Forelimb muscle (tissue), 1 donor: ENCODE measurements at places on chromosomes 13 and 19. TPM values are rescaled to one million over a fixed set of nuclear protein-coding genes. Genes with fewer than 3 reads are reported as not detected.
A peak's percentile ranks its signal among the peaks of the same experiment; 100 is the strongest.

C19orf33 gene
- not detected for polyA plus RNA-seq

BLVRB gene
- polyA plus RNA-seq = 32.2 TPM

PRSS57 gene
- 0.44 TPM for polyA plus RNA-seq

CRTC1 gene
- 15.2 TPM for polyA plus RNA-seq

HIPK4 gene
- 2.5 TPM for polyA plus RNA-seq

COL4A2 gene
- polyA plus RNA-seq = 443 TPM

BCL2L12 gene
- polyA plus RNA-seq = 28.4 TPM

PTPRH gene
- polyA plus RNA-seq = 0.11 TPM

NAT14 gene
- 27.0 TPM for polyA plus RNA-seq

ZNF578 gene
- polyA plus RNA-seq = 2.4 TPM

PRR36 gene
- polyA plus RNA-seq = 0.27 TPM

CEACAM19 gene
- 8.0 TPM for polyA plus RNA-seq

NCLN gene
- 26.0 TPM for polyA plus RNA-seq

STARD13 gene
- polyA plus RNA-seq = 21.4 TPM

GRCh38 chr13:94947392-94947791, 235.0 kb upstream of the SOX21 start:
- DNase-seq = no peak

DNA sequence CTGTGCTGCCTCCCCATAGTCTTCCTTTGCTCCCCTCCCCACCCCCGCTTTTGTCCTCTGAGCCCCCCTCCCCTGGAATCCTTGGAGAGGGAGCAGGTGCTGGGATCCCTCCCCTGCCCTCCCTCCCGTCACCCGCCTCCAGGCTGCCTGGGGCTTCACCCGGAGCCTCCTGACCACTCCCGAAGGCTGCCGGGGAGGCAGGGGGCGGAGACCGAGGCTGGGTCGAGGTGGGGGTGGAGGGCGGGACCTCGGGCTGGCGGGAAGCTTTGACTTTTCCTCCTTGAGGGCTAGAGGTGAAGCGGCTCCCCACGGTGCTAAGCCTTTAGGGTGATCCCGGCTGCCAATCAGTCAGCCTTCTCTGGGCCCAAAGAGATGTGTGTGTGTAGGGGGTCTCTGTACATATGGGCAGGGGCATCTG, 1.5 kb downstream of the KMT5C start:
- no peak for DNase-seq

- no peak for DNase-seq
Measured at GRCh38 chr13:79084802-79085424, 321.1 kb downstream of the RBM26 start.

- DNase-seq = peak; percentile 72
Measured at GRCh38 chr13:76677043-76677442, 209.2 kb downstream of the KCTD12 start.

GRCh38 chr19:6070207-6070681, 40.1 kb downstream of the RFX2 start:
- DNase-seq = no peak

DNA sequence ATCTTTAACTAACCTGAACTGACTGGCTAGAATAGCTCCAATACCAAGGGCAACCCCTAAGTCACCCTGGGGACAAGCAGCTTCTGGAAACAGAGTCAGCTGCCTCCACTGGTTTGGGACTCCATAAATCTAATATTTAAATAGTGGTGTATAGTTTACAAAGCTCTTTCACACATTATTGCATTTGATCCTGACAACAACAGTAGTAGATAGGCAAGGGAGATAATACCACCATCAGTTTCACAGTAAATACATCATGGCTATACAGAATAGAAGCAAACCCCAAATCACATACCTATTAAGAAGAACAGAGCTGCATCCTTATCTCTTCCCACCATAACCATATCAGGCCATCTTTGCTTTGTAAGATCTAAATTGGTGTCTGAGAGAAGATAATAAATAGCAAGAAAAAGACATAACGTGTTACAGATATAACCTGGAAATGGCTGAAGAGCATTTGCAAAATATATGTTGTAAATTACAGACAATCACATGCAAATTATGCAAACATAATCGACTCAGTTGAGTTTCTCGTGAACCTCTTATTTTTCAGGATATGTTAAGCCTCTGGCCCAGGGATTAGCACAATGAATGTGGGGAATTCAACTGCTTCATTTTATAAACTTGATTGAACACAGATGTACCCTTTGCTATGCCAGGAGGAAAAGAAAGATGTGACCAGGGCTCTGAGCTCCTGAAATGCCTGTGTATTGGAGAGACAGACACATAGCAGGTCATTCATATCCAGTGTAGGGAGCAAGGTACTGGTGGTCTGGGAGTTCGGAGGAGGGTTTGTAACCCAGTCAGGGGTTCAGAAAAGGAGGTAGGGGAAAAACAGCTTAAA, 142.5 kb downstream of the SLC7A1 start:
- no peak for DNase-seq

DNA sequence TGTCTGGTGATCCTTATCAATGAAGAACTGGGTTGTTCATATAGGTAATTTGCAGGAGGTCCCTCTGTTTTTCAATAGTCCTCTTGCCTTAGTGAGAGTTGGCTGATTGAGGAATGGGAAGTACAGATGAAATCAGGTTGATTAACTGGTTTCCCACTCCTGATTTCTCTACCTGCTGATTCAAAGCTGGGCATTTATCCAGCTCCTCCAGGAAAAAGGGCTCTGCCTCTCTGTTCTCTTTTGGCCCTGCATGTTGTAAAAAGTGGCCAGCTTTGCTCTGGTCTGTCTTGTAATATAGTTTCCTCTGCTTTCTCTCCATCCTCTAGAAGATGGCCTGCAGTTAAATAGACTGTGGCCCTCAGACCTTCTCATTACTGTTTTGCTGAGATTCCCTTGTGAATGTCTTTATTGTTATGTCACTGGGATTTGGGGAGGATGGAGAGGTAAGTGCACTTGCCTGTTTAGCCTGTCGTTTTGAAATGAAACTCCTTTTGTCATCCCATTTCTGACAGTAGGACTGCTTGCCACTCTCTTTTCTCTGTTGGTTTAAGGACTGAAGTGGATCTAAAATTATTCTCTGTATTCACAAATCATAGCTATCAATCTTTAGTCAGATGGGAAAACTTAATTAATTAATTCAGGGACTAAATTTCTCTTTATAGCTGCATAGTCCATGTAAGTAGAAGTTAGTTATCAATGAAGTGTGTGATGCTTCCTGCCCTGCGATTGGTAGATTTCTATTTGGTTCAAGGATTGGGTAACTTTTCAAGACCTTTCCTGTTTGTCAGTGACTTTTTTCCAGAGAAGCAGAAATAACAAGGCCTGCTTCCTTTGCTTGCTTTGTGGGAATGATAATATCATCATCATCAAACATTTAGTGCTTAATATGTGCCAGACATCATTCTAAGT, 28.5 kb downstream of the GARRE1 start:
- no peak for DNase-seq

DNA sequence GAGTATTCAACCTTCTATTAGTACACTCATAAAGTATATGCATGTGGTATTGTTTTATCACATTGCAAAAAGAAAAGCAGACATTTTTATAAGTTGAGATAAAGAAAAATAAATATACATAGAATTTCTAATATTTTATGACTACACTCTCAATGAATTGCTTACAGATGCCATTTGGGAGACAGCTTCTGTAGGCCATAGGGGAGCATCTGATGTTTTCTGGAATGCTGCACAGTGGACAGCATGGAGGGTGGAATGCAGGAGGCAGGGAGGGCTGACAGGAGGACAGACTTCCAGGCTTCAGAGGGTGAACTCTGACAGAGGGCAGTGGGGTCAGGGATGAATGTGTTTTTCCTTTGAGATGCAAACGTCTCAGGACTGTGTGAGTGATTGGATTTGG, 45.8 kb downstream of the MIPEP start:
- DNase-seq = no peak

DNA sequence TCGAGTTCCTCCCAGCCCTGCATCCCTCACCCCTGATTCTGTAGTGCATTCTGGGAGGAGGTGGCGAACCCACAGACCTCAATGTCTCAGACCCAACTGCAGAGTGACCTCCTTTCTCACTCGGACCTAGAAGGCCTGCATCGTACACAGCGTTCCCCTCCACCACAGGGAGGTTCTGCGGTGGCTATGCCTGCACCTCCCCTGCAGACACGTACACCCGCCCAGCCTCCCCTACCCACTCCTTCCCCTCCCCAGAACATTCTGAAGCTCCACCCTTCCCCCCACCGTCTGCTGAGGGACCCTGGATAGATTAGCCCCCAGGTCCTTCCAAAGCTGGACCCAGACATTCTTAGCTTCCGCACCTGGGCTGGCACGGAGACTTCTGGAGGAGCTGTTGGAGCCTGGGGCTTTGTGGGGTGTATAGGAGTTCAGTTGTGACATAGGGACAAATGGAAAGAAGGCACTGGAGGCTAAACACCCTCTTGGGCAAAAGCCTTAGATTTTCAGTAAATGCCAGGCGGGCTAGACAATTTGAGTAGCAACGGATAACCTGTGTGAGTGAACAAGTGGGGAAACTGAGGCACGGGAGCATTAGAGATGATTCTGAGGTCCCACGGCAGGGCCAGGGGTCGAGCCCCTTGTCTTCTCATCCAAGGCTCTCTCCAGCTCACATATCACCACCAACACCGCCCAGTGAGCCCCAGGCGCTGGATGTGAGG, 420 bp upstream of the FSD1 start:
- no peak for DNase-seq

DNA sequence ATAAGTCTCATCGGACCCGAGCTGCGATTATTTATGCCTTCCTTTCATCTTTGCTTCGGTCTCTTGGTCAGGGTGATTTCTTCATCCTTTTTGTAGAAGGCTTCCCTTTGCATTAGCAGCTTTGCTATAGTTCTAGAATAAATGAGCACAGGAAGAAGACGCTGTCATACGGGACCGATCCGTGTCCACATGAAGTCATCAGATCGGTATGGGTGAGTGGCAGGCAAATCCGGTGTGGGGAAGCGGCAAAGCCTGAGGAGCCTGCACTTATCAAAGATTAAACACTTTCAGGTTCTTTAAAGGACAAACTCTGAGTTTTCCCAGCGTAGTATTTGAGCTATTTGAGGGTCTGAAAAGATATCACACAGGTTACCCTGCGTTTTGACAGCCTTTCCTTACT, 119.3 kb downstream of the IRS2 start:
- no peak for DNase-seq

DNA sequence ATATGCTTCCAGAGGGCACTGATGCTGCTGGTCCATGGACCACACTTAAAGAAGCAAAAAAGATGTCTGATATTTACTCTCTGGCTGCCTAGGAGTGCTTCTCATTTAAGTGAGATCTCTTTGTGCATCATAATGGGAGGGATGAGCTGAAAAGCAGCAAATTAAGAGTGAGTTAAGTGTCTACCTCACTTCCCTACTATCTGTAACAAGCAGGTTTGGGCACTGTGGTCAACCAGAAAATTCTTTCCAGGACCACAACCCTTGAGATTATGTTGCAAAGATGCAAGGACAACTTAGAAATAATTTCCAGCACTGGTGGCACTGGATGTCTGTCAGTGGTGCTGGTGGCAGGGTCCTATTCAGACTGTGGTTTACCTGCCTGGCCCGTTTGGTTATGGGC, 52.1 kb upstream of the USPL1 start:
- no peak for DNase-seq

DNA sequence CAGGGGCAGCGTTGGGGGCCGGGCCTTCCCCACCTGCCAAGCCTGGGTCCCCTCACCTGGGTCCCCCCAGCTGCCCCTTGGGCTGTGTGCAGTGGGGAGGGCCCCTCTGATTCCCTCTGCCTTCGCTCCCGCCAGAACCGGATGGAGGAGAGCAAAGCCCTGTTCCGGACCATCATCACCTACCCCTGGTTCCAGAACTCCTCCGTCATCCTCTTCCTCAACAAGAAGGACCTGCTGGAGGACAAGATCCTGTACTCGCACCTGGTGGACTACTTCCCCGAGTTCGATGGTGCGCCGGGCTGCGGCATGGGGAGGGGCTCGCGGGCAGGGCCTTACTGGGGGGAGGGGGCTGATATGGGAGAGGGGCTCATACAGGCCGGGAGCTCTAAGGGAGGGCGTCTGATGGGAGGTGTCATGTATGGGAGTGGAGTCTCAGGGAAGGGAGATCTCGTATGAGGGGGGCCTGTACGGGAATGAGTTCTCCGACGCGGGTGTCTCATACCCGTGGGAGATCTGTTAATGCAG, 16.7 kb upstream of the GNA15 start:
- DNase-seq = no peak

- DNase-seq = no peak
Measured at GRCh38 chr13:52832313-52832712, 16.1 kb downstream of the PCDH8 start.
